ENCODE measurements at places on chromosomes 6 and 20.

GRCh38 chr6:20952699-20953474 lies 418.6 kb downstream of the CDKAL1 start:
- no peak for DNase-seq

DNA sequence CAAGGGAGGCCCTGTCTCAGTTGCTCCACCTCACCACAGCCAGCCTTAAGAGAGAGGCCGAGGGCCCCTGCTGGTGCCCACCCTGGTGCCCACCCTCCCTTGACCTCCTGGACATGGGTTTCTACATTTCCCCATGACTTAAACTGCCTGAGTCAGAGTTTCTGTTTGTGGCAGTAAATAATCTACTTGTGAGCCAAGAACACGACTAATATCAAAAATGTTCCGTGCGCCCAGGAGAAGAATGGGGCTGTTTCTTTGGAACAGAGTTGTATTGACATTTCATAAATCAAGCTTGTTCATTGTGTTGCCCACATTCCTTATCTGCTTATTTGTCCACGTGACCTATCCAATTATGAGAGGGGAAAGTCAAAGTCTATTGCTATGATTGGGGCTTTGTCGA lies 143.5 kb downstream of the ANKRD60 start:
- DNase-seq: no peak

- DNase-seq: no peak
Measured at GRCh38 chr20:17456279-17456678, 74.9 kb downstream of the BFSP1 start.

DNA sequence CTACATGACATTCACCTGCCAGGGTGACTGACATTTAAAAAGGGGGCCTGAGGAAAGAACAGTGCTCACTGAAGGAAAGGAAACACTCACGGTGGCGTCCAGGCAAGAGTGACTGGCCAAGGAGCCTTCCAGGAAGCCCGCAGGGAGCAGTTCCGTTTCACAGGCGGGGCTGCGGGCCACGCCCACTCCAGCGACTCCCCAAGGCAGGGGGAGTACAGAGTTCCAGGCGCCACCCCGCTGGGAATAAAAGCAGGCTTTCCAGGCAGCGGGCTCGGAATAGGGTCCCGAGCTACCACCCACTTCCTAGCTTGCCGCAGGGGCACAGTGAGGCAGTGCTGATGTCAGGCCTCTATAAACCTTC lies 34.2 kb downstream of the PKIG start:
- no peak for DNase-seq

GRCh38 chr6:105675715-105676397 lies 273.0 kb upstream of the PREP start:
- DNase-seq: no peak

GRCh38 chr6:139708337-139709199 lies 334.1 kb upstream of the CITED2 start:
- DNase-seq: no peak

GRCh38 chr6:105851606-105852005 lies 234.5 kb upstream of the PRDM1 start:
- no peak for DNase-seq
